Left ventricle myocardium inferior (tissue), 1 donor: ENCODE measurements at places on chromosomes 7 and 10.

DNA sequence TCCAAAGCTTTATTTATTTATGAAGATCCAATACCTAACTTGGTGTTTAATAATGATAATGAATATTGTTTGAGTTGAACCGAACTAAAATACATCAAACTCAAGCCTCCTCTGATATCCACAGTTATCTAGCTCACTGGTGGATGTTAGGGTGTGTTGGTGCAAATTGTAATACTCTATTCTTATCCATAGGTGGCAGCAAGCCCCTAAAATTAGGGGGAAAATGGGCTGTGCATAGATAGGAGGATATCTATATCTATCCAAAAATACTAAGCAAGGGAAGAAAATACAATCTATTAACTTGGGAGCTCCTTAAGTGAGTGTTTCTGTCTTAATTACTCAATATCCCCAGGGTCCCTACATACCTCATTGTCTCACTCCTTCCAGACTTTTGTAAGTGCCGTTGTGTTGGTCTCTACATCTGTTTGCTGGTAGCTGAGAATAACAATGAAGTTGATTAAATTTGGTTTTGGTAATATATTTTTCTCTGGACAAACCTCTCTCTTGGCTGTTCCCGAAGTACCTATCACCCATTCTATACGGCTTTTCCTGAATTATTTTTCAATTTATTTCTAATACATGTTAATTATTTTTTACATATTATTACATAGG lies 55.0 kb upstream of the VWDE start:
- H3K4me3 ChIP-seq, result no peak overlapping the region
- no peaks in the 10 kb centered on the region for H3K36me3 ChIP-seq
- H3K4me1 ChIP-seq, result no peaks in the 10 kb centered on the region
- H3K27ac ChIP-seq, result no peak overlapping the region

DNA sequence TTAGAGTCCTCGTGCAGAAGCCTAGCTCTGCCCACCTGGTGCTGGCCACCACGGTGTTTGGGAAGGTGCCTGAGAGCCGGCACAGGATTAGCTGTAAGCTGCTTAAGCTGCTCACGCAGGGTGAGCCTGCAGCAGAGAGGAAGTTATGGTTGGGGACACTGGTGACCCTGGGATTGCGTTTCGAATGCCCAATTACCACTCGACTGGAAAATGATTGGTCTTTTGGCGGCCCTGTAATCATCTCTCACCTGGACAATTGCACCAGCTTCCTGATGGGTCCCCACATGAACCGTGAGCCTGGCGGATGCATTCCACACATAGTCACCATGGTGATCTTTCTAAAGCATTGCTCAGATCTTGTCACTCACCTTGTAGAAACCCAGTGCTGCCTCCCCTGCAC lies 442.3 kb upstream of the ZMIZ1 start:
- DNase-seq, result no peak
- H3K4me3 ChIP-seq, result no peak overlapping the region
- no peaks in the 10 kb centered on the region for H3K36me3 ChIP-seq
- no peak overlapping the region for H3K27ac ChIP-seq
- H3K4me1 ChIP-seq, result peaks cover 21% of the 10 kb centered on the region
- no peaks in the 10 kb centered on the region for H3K27me3 ChIP-seq

GRCh38 chr7:28847176-28847575 lies 111.0 kb downstream of the TRIL start:
- no peak overlapping the region for H3K4me3 ChIP-seq
- H3K27me3 ChIP-seq, result no peaks in the 10 kb centered on the region
- peaks cover 7% of the 10 kb centered on the region for H3K4me1 ChIP-seq
- DNase-seq, result no peak

DNA sequence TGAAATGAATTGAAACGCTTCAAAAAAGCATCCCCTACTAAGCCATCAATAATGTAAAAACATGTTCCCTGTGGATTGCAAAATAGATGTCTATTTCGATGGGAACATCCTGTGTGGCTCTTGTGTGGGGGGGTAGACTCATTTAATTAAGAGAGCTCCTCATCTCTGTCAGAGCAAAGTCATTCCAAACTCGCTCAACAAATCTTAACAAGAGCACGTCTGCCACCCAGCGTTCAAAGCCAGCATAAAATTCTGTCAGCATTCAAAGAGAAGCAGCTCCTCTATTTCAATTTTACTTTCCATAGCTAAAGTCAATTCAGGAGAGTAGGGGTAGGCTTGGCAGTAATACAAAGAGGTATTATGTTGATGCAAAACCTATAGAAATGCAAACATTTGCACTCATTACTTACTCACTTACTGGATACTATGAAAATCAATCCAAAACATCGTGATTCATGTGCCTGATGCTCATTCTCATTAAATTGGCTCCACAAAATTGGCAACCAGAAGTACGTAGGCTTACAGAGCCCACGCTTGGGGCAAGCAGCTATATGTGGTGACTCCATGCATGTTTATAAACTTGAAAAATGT lies 114.9 kb downstream of the IPMK start:
- H3K27ac ChIP-seq, result no peak overlapping the region
- H3K27me3 ChIP-seq, result peaks cover 5% of the 10 kb centered on the region
- H3K4me1 ChIP-seq, result no peaks in the 10 kb centered on the region
- no peak overlapping the region for H3K4me3 ChIP-seq
- H3K36me3 ChIP-seq, result no peaks in the 10 kb centered on the region

- H3K27me3 ChIP-seq, result no peaks in the 10 kb centered on the region
- H3K4me1 ChIP-seq, result peaks cover 33% of the 10 kb centered on the region
- no peak overlapping the region for H3K27ac ChIP-seq
- peaks cover 14% of the 10 kb centered on the region for H3K36me3 ChIP-seq
- no peak for DNase-seq
These were observed 27.2 kb downstream of the C10orf71 start for GRCh38 chr10:49325916-49326783.

GRCh38 chr7:7321681-7322080 lies 139.3 kb downstream of the C1GALT1 start:
- H3K36me3 ChIP-seq, result no peaks in the 10 kb centered on the region
- DNase-seq, result no peak
- H3K4me3 ChIP-seq, result no peak overlapping the region
- peaks cover 30% of the 10 kb centered on the region for H3K27me3 ChIP-seq
